ENCODE measurements at places on chromosomes 1 and 21. TPM values are rescaled to one million over a fixed set of nuclear protein-coding genes. Genes with fewer than 3 reads are reported as not detected.

The BEST4 gene
- not detected for total RNA-seq

The XCL1 gene
- total RNA-seq: not detected

The KIF26B gene
- total RNA-seq: 0.02 TPM

The KCND3 gene
- total RNA-seq: 1.3 TPM

The S100A8 gene
- total RNA-seq: 41.6 TPM

The PTPRF gene
- 2.6 TPM for total RNA-seq

The SPRR2A gene
- not detected for total RNA-seq

The RPE65 gene
- not detected for total RNA-seq

DNA sequence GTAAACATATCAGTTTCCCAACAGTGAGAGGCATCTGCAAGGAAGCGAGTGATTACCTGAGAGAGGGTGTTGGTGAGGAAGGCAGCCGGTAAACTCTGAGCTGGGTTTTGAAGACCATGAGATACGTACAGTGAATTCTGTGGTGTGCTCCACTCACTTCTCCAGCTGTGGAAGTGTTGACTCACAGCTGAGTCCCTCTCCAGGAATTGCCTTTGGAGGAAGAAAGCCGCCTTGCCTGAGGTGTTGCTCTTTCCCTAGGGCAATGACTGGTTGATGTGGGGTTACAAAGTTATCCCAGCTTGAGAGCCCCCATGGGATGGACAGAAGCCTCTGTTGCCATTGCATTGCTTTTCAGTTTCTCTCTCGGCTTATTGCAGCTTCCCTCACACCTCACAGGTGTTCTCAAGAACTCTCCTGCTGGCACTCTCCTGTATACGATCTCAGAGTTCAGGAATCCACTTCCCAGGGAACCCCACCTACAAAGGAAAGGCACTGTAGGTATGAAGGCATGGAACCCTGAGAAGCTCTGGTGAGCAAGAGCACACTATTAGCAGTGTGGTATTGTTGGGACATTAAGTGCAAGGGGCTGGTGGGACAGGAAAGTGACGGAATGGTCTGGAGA lies 10.8 kb downstream of the NHLH1 start:
- H3K4me1 ChIP-seq: peaks cover 9% of the 10 kb centered on the region
- H3K4me3 ChIP-seq: no peak overlapping the region
- no peak for DNase-seq
- H3K27me3 ChIP-seq: no peaks in the 10 kb centered on the region

DNA sequence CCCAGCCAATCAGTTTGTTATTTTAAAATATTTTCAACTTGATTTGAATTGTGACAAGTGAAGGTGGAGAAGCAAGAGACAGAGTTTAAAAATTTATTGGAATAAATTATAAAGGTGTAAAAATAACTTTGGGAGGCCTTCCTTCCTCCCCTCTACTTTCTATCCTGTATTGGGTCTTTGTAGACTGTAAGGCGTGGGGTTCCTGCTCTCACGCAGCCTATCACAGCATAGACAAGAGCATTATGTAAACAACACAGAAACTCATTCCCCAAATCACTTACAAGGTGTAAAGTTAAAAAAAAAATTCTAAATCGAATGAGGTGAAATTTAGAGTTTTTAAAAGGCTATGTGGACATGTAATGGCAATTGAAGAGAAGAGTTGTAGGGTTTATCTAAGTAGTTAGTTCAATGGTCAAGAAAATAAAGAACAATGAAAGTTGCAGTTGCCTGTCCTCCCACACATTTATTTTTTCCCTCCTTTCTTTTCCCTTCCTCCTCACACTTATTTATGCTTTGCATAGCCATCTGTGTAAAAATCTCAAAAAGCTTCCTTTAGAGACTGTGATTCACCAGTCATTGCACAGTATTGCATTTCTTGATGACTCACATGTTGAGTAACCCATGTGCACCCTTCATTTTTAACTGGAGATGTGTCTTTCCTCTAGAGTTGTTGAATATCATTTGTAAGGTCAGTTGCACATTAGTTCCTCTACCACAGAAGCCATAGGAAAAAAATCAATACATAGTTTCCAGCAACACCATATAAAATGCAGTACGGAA lies 242.2 kb downstream of the PTPRC start:
- H3K36me3 ChIP-seq: no peaks in the 10 kb centered on the region
- no peaks in the 10 kb centered on the region for H3K27me3 ChIP-seq

DNA sequence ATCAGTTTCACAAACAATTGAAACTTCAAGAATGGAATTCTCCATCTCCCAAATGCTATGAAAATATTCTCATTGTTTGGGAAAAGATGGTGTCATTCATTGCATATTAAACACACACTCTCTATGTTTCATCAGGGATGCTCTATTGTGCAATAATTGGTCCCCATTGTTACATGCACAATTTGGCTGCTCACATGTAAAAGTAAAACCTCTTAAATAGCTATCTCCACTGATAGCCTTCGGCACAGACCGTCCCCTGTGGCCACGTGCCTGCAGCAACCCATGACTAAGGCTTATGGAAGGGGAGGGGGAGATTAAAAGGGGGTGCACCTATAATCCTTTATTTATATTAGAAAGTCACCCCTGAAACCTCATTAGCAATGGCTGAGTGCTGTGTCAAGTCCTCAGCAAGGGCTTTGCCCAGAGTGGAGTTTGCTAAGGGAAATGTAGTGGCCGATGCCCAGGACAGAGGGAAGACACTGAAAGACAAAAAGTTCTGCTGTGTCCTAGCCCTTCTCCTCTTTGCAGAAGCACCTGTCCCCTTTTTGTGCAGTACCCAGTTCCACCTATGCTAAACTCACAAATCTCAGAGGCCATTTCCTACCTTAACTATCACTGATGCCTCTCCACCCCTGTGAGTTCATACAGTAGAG lies 309.6 kb upstream of the ESRRG start:
- no peaks in the 10 kb centered on the region for H3K4me1 ChIP-seq
- no peak overlapping the region for H3K4me3 ChIP-seq
- H3K27me3 ChIP-seq: no peaks in the 10 kb centered on the region

DNA sequence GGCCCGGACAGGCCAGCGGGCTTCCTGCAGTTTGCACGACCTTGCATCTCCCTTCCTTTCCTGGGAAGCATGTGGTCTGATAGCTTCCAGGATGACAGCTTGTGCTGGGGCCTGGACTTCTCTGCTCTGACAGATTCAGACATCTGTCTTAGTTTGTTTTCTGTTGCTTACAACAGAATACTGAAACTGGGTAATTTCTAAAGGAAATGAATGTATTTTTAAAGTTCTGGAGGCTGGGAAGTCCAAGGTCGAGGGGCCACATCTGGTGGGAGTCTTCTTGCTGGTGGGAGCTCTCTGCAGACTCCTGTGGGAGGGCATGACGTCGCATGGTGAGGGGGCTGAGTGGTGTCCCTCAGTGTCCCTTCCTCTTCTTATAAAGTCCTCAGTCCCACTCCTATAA lies 35.3 kb upstream of the TENT5B start:
- DNase-seq: no peak
- peaks cover 3% of the 10 kb centered on the region for H3K4me1 ChIP-seq
- no peak overlapping the region for H3K27ac ChIP-seq
- H3K36me3 ChIP-seq: no peaks in the 10 kb centered on the region
- no peak overlapping the region for H3K4me3 ChIP-seq

GRCh38 chr1:213858581-213858980 lies 129.2 kb upstream of the PROX1 start:
- no peak overlapping the region for H3K27ac ChIP-seq
- no peaks in the 10 kb centered on the region for H3K4me1 ChIP-seq
- no peaks in the 10 kb centered on the region for H3K27me3 ChIP-seq
- no peak overlapping the region for H3K4me3 ChIP-seq
- no peaks in the 10 kb centered on the region for H3K36me3 ChIP-seq

- H3K4me1 ChIP-seq: peaks cover 17% of the 10 kb centered on the region
- H3K27me3 ChIP-seq: no peaks in the 10 kb centered on the region
- H3K36me3 ChIP-seq: no peaks in the 10 kb centered on the region
- DNase-seq: no peak
- H3K4me3 ChIP-seq: no peak overlapping the region
Measured at GRCh38 chr1:86754265-86754974, 50.0 kb downstream of the SH3GLB1 start.

DNA sequence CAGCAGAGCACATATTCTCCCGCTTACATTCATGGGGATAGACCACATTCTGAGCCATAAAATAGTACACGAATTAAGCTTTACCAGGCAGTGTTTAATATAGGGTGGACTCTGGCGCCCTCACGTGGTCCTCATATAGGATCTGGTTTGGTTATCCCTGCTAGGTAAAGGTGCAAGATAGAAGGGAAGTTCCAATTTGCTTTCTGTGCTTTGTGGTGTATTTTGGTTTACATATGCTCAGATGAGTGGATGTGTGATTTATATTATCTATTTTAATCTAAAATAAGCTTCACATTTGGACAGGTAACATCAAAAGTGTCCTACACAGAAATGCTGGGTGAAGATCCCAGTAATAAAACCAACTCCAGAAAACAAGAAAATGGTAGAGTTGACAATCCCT lies 3.6 kb downstream of the CR1 start:
- H3K36me3 ChIP-seq: no peaks in the 10 kb centered on the region
- no peaks in the 10 kb centered on the region for H3K4me1 ChIP-seq
- no peak overlapping the region for H3K4me3 ChIP-seq
- H3K27me3 ChIP-seq: peaks cover 32% of the 10 kb centered on the region
- DNase-seq: peak; percentile 14
- H3K27ac ChIP-seq: no peak overlapping the region

DNA sequence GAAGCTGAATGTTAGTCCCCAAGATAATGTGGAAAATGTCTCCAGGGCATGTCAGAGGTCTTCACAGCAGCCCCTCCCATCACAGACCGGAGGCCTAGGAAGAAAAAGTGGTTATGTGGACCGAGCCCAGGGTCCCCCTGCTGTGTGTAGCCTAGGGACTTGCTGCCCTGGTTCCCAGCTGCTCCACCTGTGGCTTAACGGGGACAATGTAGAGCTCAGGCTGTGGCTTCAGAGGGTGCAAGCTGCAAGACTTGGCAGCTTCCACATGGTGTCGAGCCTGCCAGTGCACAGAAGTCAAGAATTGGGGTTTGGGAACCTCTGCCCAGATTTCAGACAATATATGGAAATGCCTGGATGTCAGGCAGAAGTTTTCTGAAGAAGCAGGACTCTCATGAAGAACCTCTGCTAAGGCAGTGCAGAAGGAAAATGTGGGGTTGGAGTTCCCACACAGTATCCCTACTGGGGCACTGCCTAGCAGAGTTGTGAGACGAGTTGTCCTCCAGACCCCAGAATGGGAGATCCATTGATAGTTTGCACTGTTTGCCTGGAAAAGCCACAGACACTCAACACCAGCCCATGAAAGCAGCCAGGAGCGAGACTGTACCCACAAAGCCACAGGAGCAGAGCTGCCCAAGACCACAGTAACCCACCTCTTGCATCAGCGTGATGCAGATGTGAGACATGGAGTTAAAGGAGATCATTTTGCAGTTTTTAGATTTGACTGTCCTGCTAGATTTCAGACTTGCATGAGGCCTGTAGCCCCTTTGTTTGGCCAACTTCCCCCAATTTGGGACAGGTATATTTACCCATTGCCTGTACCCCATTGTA lies 204.9 kb downstream of the MRPL39 start:
- H3K36me3 ChIP-seq: no peaks in the 10 kb centered on the region
- DNase-seq: no peak
- no peaks in the 10 kb centered on the region for H3K27me3 ChIP-seq
- no peak overlapping the region for H3K4me3 ChIP-seq

DNA sequence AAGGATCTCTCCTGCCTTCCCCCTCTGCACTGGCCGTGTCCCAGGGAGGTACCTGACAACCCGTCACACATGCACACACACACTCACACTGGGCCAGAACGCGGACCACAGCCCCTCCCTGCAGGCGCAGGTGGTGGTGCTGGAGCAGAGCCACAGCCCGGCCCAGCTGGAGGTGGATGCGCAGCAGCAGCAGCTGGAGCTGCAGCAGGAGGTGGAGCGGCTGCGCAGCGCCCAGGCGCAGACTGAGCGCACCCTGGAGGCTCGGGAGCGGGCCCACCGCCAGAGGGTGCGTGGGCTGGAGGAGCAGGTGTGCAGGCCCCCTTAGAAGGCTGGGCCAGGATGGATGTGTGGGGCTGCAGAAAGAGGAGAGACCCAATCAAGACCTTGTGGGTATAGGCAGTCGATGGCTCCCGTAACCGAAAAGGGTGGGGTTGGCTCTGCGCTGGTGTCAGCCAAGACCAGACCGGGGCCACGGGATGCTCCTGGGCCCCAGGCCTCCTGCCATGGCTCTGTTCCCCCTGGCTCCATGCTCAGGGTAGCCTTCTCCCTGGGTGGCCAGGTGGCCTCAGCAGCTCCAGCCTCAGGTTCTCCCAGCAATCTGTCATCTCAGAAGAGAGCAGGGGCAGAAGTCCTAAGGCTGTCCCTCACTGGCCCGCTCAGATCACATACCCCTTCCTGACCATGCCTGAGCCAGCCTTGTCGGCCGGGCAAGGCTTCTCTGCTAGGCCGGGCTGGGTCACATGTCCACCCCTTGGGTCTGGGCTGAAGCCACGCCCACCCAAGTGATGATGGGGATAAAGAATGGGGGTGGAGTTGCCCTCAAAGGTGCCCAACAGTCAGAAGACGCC lies 8.9 kb downstream of the MFAP2 start:
- H3K4me3 ChIP-seq: no peak overlapping the region
- no peaks in the 10 kb centered on the region for H3K27me3 ChIP-seq
- H3K27ac ChIP-seq: no peak overlapping the region
- no peaks in the 10 kb centered on the region for H3K4me1 ChIP-seq

DNA sequence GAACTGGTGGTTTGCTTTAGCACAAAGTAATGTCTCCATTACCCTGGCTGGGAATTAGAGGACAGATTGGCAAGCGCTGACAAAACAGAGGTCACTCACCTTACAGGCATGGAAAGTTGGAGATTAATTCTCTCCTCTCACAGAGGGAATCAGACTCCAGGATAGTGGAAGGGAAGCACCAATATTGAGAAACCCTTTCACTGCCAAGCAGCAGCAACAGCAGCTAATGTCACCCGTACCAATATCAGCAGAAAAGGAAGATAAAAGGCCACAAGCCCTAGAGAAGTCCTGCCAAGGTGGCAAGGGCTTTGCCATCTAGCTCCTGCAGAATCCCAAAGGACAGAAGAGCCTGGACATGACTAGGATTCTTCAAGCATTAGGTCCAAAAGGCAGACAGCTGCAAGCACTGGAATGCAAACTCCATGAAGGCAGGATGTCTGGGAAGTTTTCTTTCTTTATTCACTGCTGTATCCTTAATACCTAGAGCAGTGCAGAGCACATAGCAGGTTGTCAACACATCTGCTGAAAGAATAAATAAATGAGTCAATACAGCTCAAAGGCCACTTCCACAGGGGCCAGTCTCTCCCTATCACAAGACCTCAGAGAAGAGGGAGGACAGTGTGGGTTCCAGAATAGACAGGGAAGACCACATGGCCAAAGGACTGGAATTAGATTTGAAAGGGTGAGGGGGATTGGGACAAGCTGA lies 57.2 kb downstream of the ERI3 start:
- no peak overlapping the region for H3K27ac ChIP-seq
- no peak for DNase-seq
- H3K4me3 ChIP-seq: no peak overlapping the region
- peaks cover 17% of the 10 kb centered on the region for H3K4me1 ChIP-seq
- H3K36me3 ChIP-seq: peaks cover 15% of the 10 kb centered on the region

GRCh38 chr1:32426489-32427255 lies 32.4 kb upstream of the BSDC1 start:
- H3K27me3 ChIP-seq: peaks cover 5% of the 10 kb centered on the region
- H3K36me3 ChIP-seq: no peaks in the 10 kb centered on the region
- H3K27ac ChIP-seq: no peak overlapping the region
- DNase-seq: no peak
- peaks cover 5% of the 10 kb centered on the region for H3K4me1 ChIP-seq

GRCh38 chr1:51649593-51650091 lies 32.8 kb downstream of the OSBPL9 start:
- peaks cover 86% of the 10 kb centered on the region for H3K4me1 ChIP-seq
- H3K4me3 ChIP-seq: no peak overlapping the region
- H3K27me3 ChIP-seq: no peaks in the 10 kb centered on the region
- peak overlapping the region; percentile 82 for H3K27ac ChIP-seq
- no peak for DNase-seq
- no peaks in the 10 kb centered on the region for H3K36me3 ChIP-seq

- H3K4me1 ChIP-seq: no peaks in the 10 kb centered on the region
- no peak overlapping the region for H3K4me3 ChIP-seq
Measured at GRCh38 chr21:38267991-38268863, 11.4 kb downstream of the KCNJ15 start.

Measured in gastrocnemius medialis (tissue), 4 donors.